ENCODE measurements at places on chromosomes 13 and 19.

- no peak for DNase-seq
Measured at GRCh38 chr13:73778242-73778864, 355.9 kb downstream of the KLF12 start.

DNA sequence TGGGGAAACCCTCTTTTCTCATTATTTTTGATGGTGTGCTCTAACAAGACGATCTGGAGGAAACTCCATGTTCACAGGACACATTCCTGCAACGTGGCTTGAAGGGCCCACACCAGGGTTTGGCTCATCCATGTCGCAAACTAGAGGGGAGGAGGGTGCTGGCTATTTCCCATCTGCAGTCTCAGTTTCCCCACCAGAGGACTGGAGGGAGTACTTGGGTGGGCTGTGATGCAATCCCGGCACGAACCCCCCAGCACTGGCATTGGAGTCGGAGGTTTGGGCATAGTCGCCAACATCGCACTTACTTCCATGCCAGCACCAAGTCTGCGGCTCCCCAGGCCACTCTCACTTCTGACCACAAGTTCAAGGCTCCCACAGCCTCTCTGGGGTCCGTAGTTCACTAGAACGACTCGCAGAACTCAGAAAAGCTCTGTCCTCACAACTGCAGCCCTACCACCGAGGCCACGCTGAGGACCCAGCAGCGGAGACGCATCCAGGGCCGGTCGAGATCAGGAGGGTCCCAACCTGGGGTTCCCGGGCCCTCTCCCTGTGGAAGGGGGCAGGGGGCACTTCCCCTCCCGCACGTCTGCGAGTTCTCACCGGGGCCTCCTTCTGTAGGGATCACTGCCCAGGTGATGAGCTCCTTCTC is 165.6 kb upstream of the SOX1 start:
- DNase-seq: no peak

DNA sequence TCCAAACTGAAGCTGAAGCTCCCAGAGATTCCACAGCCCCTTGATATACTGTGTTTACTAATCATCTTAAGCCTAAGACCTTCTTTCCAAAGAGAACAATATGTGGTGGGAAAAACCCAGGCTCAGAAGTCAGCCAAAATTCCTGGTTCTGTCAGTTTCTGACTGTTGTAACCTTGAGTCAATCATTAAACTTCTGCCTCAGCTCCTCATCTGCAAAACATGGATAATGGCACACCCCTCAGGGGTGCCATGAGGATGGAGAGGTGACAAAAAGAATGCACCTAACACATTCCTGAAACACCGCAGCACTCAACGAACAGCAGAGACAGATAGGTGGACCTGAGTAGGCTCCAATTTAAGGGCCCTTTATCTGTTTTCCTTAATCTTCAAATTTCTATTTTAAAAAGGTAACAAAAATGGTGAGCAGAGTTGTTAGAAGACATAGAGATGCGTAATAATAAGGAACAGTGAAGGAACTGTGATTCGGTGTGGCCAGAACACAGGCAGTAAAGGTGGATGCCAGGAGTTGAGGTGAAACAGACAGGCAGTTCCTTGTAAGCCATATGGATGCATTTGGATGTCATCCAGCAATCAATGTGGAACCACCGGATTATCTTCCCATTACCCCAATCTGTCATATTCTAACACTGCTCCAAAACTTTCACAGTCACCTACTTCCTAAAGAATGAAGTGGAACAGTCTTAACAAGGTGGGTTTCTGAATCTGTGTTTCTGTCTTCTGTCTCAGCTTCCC is 56.6 kb upstream of the DOCK9 start:
- no peak for DNase-seq

DNA sequence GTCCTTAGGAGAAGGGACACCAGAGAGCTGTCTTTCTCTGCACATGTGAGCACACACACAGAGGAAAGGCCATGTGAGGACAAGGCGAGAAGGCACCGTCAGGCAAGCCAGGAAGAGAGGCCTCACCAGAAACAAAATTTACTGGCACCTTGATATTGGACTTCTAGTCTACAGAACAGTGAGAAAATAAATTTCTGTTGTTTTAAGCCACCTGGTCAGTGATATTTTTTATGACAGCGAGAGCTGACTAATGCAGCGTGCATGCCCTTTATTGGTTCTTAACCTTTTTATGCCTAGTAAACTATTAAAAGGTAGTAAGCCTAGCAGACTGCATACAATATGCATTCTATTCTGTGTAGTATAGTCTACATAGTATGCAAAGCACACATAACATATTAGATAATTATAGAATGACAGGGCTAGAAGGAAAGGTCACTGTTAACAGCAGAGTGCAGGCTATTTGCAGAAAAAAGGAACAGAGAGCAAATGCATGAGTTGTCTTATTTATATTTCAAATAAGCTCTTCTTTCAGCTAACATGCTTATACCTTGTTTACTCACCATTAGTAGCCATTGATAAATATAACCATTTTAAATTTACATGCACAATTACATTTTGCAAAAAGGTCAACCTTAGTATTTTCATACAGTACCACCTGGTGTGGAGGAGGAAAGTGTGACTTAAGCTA is 25.2 kb upstream of the KATNAL1 start:
- no peak for DNase-seq

GRCh38 chr13:27638521-27638920 is 16.8 kb downstream of the POLR1D start:
- no peak for DNase-seq

DNA sequence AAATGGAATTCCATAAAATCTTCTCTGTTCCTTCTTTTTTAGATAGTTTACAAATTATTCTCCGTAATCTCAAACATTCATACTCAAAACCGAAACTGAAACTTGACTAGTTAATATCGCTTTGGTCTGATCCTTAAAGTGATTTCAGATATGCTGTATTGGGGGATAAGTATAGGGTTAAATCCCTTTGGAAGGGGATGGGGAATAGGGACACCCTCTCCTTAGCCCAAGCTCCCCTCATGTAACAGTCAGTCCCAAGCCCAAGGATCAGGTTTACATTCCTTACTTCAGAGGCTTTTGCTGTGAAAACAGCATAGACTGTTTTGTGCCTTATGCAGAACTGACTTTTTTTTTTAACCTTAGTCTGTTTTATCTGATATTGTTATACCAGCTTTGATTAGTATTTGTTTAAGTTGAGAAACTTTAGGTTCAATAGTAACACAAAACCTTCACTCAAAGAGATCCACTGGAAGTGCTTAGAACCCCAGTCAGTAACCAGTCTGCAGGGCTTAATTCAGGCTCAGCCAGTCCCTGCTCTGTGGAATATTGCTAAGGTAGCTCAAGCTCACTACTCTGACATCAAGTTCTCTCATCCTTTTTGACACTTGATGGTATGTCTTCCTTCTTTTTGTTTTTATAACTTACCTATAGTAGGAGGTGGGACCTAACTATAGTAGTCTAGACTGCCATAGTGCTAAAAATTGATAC is 10.5 kb downstream of the CDADC1 start:
- DNase-seq: no peak

- no peak for DNase-seq
Measured at GRCh38 chr13:82165396-82166174, 1716.7 kb downstream of the SLITRK1 start.

DNA sequence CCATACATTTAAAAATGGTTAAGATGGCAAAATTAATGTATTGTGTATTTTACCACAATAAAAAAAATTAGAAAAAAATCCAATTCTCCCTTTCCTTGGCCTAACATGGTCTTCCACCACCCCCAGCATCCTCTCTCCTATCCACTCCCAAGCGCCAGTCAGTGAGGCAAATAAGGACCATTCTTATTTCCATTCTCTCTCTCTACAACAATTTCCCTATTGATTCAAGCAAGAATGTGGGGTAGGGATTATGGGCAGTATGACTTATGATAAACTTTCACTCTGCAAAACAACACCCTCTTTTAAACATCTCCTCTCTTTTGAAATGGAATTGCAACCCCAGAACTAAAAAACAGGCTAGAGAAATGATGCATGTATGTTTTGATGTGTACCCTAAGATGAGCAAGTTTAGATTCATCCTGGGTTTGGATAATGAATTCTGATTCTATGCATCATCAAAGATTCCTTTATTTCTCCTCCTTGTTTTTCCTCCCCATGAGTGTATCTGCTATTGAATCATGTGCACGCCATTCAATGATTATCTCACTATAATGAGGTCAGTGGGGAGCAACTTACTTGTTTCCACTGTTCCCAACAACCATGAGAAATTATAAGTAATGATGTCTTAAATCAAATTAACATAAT is 3.5 kb downstream of the STARD13 start:
- no peak for DNase-seq

GRCh38 chr13:25876247-25876646 is 175.6 kb downstream of the SHISA2 start:
- no peak for DNase-seq

- no peak for DNase-seq
Measured at GRCh38 chr13:98688373-98688772, 64.1 kb downstream of the SLC15A1 start.

- DNase-seq: no peak
Measured at GRCh38 chr19:57348136-57348535, 2.9 kb upstream of the ZNF304 start.

- DNase-seq: no peak
Measured at GRCh38 chr19:35789195-35789977, 14.0 kb downstream of the ARHGAP33 start.

DNA sequence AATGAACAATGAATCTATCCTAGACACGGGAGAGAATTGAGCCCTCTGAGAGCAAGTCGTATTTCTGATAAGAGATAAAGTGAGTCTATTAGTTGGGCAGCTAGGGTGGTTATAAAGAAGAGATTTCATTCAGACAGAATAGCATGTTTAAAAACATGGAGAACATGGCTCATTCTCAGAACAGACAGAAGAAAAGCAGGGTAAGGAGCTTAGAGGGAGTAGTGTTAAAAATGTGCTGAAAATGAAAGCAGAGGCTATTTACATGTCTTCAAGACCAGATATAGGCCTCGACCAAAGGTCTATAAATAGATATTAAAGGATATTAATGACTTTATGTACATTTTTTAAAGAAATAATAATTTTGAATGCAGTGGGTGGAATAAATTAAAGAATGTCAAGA is 149.5 kb downstream of the SLITRK1 start:
- DNase-seq: no peak

- no peak for DNase-seq
Measured at GRCh38 chr19:31226151-31226935, 122.9 kb downstream of the TSHZ3 start.

DNA sequence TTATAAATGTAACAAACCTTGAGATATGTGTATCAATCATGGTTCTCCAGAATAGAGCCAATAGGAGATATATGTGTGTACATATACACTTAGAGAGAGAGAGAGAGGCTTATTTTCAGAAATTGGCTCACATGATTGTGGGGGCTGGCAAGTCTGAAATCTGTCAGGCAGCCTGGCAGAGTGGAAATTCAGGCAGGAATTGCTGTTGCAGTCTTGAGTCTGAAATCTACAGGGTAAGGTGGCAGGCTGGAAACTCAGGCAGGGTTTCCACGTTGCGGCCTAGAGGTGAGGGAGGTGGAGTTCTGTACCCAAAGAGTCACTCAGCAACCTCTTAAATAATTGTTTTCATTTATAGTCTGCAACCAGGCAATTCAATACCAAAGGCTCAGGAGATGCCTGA is 218.4 kb downstream of the B3GLCT start:
- no peak for DNase-seq

- DNase-seq: no peak
Measured at GRCh38 chr13:45863709-45864590, 12.4 kb upstream of the SIAH3 start.

DNA sequence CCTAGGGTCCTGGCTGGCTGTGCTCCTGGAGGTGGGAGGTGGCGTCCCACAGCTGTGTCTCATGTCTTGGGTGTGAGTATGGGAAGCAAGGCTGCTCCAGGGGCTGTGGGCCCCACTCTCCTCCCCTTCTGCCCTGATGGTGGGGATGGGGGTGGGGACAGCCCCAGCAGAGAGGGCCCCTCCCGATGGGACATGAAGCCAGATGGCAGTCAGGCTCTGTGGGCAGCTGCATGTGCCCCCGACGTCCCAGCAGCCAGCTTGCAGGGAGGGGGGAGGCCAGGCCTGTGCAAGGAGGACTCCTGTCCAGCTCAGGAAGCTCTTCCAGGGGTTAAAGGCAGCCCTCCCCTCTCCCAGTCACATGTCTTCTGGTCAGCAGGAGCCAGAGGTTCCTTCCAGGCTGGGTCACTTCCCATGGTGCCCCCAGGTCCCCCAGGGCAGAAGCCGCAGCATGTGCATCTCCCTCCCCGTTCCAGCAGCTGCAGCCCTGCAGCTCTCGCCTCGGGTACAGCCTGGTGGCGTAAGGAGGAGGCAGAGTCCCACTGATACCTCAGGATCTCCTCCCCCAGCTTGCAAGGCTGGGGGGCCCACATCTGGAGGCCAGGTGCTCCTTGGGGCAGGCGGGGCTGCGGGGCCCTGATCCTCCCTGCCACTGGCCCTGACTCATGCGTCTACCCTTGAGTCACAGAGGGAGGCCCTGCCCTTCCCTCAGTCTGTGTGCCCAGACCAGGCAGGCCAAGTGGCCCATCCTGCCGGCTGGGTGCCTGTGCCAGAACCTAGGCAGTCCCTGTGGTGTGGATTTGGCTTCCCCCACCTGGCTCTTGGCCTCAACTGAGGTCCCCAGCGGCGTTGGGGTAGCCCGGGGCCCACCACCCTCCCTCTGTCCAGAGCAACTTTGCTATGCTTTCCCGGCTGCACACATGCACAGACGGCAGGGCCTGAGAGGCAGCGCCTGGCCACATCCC is 13.0 kb downstream of the YIPF2 start:
- no peak for DNase-seq

DNA sequence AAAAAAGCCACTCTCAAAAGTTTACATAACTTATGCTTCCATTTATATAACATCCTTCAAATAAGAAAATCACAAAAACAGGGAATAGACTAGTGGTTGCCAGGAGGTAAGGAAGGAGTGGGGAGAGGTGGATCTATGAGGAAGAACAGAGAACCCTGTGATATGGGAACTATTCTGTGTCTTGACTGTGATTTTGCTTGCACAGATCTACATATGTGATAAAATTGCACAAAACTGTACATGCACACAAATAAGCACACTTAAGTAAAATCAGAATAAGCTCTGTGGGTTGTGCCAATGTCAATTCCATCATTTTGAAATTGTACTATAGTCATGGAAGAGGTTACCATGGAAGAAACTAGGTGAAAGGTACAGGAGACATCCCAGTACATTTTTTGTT is 121.6 kb upstream of the SGCG start:
- no peak for DNase-seq

DNA sequence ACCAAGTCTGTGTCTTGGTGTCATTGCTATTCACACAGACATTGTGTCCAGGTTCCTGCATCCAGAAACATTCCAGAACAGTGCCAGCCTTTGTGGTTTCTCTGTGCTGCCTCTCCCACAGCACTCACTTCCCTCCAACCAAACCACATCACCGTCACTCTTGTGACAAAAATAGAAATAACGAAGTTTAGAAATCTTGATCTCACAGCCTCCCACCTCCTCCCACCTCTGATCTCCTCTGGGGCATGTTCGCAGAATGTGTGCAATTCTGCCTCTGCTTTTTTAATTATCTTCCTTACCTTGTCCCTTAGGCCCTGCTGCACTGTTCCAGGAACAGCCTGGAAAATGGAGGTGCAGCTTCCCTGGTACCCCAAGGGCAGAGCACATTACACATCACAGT is 8.7 kb upstream of the SERPINE3 start:
- DNase-seq: no peak
